SJSA1 (cell line): ENCODE measurements at places on chromosomes 1 and 21. TPM values are rescaled to one million over a fixed set of nuclear protein-coding genes. Genes with fewer than 3 reads are reported as not detected.

DNA sequence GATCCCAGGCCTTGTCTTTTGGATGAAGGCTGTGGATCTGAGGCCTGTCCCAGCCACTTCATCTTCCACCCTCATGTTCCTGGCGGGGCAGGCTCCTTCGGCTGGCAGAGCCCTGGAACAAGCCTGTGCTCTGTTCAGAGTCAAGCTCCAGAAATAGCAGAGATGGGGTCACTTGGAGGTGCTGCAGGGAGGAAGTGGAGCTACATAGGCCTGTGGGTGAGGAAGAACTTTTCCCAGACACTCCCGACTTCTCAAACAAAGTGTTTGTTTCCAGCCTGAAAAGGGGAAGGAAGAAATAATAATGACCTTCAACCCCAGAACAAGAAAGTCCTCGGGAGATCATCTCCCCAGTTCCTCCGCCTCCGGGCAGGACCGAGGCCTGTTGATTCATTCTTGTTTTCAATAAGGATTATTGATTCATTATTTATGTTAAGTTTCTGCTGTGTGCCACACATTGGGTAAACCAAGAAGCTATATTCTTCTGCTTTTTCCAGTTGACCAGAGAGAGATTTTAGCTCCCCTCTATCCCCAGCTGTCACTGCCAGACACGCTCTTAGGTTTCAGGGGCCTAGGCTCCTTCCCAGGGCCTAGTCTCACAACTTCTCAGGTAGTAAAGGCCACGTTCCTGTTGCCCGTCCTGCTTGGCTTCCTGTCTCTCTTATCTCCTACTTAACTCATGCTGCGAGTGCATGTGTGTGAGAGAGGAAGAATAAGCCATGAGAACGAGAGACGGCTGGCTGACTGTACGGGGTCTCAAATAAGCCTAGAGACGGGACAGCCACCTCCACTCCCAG lies 16.9 kb downstream of the IKBKE start:
- DNase-seq, result no peak

GRCh38 chr1:72777918-72778317 lies 495.6 kb upstream of the NEGR1 start:
- no peak for DNase-seq

DNA sequence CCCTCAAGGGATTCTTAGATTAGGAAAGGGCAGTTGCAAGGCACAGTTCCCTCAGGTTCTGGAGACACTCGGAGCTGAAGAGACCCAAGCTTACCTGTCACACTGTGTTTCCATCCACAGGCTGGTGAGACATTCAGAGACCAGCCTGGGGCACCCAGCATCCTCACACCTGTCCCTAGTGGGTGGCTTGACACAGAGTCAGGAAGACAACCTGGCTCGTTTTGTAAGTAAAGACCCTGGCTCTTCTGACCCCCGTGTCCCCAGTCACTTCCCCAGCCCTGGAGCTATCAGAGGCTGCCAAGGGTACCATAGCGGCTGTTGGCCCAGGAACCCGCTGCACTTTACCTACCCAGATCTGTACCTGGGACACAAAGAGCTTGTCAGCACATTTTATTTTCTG lies 409.8 kb downstream of the MATN1 start:
- no peak for DNase-seq

DNA sequence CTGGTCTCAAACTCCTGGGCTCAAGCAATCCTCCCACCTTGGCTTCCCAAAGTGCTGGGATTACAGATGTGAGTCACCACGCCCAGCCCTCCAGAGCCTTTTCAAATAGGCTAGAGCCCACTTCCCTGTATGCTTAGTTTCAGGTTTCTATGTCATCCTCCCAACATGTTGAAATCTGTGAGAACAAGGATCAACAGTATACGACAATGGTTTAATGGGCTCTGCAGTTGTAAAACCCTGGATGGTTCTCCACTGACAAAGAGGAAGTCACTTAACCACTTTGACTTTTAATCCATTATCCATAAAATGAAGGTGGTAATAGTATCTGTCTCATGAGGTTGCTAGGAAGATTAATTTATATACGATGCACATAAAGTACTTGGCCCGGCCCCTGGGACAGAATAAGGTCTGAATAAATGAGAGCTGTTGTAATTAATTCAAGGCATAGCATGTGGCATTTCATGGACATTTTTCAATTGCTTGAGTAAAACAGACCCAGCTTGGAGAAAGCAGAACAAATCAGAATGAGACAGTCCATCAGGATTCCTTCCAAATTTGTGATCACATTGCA lies 113.9 kb upstream of the ZNF648 start:
- DNase-seq, result no peak

- no peak for DNase-seq
Observed at GRCh38 chr1:17655922-17656321, 99.2 kb upstream of the ACTL8 start.

DNA sequence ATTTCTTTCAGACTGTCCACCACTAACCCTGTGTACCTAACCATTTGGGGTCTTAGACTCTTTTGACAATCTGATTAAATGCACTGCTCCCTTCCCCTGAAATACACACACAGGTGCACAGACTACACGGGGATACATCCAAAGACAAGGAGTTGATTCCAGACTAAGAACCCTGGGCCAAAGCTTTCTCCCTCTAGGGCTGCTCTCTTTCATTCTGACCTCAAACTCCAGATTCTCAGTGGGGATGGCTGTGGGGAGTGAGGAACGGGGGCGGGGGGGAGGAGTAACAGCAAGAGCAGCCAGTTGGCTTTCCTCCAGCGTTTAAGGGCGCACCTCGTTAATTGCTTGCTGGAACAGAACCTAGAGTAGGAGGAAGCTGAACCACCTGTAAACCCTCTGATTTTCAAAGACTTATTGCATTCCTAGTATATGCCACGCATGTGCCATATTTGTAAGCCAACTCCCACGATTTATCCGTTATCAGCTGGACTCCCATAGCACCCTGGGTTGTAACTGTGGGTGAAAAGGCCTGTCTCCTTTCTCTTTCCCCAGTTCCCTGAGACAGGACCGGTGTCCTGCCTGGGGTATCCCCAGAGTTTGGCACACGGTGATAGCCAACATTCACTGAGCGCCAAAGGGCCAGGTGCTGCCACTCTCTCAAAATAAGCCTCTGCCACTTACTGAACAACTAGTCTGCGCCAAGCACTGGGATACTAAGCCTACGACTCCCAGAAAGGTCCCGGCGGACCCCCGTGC lies 920 bp downstream of the MTHFR start:
- no peak for DNase-seq

FCRL2 gene
- not detected in 2 replicates for total RNA-seq

MTARC1 gene
- not detected in 2 replicates for total RNA-seq

CRB1 gene
- 0.05 TPM in 1 of 2 replicates, not detected in the other for total RNA-seq

BCAR3 gene
- 49.5 and 50.4 TPM in 2 replicates for total RNA-seq

C1orf87 gene
- total RNA-seq, result not detected in 2 replicates

- DNase-seq, result no peak
Observed at GRCh38 chr1:228375578-228376261, 30.9 kb downstream of the TRIM11 start.

DNA sequence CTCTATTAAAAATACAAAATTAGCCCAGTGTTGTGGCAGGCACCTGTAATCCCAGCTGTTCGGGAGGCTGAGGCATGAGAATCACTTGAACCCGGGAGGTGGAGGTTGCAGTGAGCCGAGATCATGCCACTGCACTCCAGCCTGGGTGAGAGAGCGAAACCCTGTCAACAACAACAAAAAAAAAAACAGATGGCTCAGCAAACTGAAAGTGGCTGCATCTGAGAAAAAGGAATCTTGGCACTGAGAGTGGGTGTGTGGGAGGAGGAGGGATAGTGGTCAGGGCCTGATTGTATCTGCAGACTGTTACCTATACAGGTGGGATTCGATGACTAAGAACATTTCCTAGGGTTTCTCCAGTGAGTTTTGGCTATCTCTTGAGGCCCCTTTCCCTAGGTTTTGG lies 122.2 kb upstream of the BARHL2 start:
- no peak for DNase-seq

DCST2 gene
- not detected in 2 replicates for total RNA-seq

DNA sequence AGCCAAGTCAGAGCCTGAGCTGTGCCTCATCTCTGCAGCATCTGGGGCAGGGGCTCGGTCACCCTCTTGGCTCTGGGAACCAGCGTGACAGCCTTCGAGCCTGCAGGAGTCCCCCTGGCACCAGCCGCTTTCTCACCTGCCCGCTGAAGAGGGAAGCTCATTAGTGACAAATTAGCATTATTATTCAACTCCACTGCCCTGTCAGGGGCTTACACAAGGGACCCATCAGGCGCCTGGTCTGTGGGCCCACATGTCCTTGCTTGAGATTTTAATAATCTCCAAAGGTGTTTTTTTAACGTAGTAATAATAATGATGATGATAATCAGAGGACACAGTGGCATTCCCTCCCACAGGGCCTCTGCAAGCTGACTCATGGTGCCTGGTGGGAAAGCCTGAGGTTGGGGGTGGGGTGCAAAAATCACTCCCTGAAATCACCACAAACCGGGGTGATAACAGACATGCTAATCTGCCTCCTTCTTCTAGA lies 98.1 kb upstream of the IGSF21 start:
- DNase-seq, result no peak

GRCh38 chr1:234975122-234975940 lies 153.3 kb downstream of the TOMM20 start:
- DNase-seq, result peak; percentile 80
